ENCODE measurements at places on chromosomes 6 and 20.

DNA sequence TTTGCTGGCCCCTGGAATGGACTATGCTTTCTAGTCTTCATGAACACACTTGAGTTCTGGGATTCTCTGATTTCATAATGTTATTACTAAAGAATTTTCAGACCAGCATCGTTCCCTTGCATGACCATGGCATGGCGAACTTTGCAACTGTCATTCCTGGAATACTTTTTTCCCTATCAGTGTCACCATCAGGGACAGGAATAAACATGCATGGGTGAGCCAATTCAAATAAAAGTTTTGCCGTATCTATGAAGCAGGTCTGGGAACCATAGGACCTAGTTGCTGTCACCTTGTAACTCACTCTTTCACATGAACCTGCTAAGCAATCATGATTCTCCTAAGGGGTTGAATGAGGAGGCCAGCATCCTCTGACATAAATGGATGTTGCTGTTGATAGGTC, 68.2 kb upstream of the AGPAT4 start:
- no peak for DNase-seq

- peak; percentile 74 for DNase-seq
These were observed 51.6 kb upstream of the FAM184A start for GRCh38 chr6:119129968-119130484.

GRCh38 chr6:113420290-113420689, 436.9 kb upstream of the MARCKS start:
- DNase-seq: no peak

DNA sequence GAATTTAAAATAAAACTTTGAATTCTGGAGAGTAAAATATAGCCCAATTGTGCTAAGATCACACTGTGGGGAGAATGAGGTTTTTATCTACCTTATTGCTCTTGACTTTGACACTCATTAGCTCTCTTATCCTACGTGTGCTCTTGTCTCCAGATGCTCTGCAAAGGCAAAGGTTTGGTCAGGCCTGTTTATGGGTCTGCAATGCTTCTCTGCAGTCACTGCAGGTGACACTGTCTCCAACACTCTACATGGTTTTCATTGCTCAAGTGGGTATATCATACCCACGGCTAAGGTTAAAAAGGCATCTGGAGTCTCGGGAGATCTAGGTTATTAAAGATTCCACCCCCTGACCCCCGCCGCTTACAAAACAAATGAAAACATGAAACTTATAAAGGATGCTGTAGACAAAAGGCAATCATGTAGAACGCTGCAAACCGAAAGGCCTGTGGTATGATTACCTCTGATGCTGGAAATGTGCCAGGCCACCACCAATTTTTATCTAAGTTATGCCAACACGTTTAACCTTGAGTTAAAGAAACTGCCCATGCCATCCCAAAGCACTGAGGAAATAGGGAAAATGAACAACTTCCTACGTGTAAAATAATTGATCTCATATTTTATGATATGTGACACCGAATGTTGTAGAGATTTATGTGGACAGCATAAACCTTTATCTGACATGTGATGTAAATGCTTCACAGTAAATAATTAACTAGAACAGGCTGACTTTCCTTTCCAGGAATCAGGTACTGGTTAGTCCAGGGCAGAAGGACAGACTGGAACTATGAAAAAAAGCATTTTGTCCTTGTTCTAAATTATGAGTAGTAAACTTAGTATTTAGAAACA, 238.2 kb upstream of the NOX3 start:
- peak; percentile 84 for DNase-seq

GRCh38 chr20:20363799-20364592, 3.9 kb upstream of the INSM1 start:
- peak; percentile 86 for DNase-seq

- DNase-seq: no peak
These were observed 251.6 kb downstream of the ADGB start for GRCh38 chr6:146850238-146850896.

- DNase-seq: peak; percentile 10
These were observed 4.6 kb downstream of the FOXQ1 start for GRCh38 chr6:1316489-1316971.

- peak; percentile 99 for DNase-seq
These were observed 15.6 kb upstream of the GCNT2 start for GRCh38 chr6:10505529-10505928.

GRCh38 chr6:160162030-160162566, 40.5 kb downstream of the SLC22A1 start:
- DNase-seq: no peak

- no peak for DNase-seq
These were observed 17.7 kb downstream of the MAS1 start for GRCh38 chr6:159908535-159908934.

DNA sequence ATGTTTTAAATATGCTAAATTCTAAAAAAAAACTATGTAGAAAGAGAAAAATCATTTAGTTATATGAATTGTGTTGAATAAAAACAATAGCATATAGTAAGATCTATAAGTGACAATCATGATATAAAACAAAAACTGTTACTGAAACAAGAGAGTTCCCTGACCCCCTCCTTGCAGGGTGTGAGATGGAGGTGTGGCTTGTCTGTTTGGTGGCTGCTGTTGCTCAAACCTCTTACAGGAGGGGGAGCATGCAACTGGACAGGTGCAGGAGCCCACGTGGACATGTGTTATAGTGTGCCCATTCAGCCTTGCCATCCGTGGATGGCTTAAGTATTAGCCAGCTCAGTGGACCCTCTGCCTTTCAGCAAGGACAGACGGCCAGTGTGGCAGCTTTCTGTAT, 206.7 kb downstream of the MOXD1 start:
- DNase-seq: no peak

DNA sequence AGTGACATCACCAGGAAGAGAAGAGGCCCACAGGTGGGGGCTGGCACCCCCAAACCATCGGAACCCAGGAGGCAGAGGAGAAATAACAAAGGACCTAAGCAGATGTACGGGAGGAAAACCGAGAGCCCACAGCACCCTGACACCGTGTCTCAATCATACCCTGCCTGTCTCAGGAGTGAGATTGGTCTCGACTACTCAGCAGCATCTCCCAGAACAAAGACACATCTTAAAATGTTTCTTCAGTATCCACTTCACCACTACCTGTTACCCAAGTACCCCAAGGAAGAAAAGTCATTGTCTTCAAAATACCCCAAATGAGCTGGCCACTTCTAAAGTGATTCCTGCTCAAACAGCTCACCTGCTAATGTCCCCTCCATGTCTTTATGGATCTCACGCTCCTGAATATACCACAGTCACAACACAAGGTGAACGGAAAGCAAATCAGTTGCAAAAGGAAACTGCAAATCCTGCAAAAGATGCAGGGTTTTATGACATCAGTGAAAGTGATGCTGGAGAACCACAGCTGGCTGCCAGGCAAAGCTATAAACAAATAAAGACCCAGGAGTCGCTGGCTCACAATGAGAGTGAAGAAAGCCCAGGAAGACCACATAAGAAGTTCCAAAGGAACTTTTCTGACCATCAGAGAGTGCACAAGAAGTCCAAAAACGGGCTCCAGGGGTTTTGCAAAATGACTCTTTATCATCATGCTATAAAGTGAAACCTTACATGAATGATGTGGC, 44.1 kb downstream of the PREX1 start:
- DNase-seq: no peak

- no peak for DNase-seq
These were observed 628.1 kb upstream of the CITED2 start for GRCh38 chr6:140002396-140003022.

- DNase-seq: no peak
These were observed 256.7 kb downstream of the KIF16B start for GRCh38 chr20:16316513-16316912.

GRCh38 chr20:45828589-45828988, 1.5 kb upstream of the TNNC2 start:
- no peak for DNase-seq

DNA sequence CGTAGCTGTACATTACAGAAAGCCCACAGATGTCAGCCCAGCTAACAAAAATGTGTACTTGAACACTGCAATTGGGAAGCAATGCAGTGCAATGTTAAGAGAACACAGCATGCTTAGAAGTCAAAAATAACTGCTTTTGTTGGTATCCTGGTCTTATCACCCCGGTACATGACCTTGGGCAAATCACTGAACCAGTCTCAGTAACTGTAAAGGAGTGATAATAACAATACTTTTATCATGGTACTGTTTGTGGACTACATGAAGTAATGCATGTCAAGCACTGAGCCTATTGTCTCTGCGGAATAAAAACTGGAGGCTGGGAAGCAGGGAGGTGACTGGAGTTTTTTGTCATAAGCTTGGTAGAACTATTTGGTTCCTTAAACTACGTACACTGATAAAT, 44.7 kb upstream of the SPDEF start:
- no peak for DNase-seq

GRCh38 chr6:27478141-27478705, 5.3 kb upstream of the ZNF184 start:
- peak; percentile 66 for DNase-seq

- DNase-seq: peak; percentile 17
These were observed 599.1 kb downstream of the QKI start for GRCh38 chr6:164013480-164014208.

DNA sequence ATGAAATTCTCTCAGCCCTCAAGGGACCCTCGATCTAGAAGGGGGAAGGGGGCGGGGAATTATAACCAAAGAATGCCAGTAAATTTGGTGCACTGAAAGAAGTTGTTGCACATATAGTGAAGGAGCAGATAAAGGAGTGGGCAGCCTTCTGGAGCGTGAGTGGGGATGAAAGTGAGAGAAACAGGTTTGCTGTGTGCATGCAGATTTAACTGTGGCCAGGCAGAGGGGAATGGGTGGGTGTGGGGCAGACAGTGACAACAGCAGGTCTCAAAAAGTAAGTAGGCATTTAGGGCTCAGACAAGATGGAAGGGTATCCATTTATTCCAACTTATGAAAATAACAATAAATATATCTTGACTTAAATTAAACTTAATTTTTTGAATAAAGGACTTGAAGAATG, 149.1 kb downstream of the KCNQ5 start:
- no peak for DNase-seq

GRCh38 chr6:52546678-52547077, 30.2 kb downstream of the TRAM2 start:
- DNase-seq: no peak

DNA sequence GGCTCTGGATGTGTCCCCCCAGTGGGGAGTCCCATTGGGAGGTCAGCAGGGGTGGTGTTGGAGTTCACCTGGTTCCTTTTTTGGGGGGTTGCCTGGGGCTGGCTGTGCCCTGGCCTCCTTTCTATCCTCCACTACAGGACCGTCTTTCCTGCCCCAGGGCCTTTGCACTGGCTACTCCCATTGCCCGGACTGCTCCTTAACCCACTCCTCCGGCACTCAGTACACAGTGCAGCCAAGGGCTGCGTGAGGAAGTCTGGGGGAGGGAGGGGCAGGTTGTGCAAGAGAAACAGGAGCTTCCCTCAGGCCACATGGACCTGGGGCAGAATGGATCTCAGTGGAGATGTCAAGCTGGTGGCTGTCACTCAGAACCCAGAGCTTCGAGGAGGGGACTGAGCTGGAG, 429.3 kb upstream of the SULF2 start:
- DNase-seq: no peak

GRCh38 chr20:53699906-53700305, 106.3 kb upstream of the ZNF217 start:
- no peak for DNase-seq

DNA sequence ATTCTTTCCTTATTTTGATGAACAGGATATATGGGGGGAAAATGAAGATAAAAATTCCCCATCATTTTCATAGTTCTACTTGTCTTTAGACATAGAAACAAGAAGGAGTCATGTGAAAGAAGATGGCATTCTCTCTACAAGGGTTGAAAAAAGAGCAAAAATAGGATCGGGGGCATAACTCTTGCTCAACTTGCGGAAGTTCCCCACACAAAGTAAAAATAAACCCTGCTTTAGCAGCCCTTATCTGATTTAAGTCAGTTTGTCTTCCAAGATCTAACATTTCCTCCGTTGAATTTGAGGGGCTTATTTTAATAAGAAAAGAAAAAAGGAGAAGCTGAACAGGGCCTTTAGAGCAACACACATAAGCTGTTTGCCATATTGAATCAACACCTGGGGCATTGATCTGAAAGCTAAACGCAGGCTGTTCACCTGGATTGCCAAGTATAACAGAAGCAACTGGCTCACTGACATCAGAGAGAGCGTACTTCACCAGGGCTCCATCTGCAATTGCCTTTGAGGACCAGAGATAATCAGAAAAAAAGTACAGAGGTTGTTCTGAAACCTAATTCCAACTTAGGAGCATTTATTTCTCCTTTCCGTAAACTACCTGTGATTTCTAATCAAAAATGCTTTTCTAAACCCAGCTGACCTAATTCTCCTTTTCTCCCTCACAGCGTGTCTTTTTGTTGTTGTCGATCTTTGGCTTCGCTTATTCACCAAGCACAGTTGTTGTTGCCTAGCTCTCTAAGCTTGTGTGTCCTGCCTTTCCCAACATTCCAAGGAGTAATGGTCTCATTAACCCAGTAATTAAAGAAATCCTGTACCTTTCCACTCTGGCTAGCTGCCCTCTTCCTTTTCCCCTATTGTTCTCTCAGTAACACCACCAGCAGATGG, 568.0 kb downstream of the KIF16B start:
- peak; percentile 50 for DNase-seq

DNA sequence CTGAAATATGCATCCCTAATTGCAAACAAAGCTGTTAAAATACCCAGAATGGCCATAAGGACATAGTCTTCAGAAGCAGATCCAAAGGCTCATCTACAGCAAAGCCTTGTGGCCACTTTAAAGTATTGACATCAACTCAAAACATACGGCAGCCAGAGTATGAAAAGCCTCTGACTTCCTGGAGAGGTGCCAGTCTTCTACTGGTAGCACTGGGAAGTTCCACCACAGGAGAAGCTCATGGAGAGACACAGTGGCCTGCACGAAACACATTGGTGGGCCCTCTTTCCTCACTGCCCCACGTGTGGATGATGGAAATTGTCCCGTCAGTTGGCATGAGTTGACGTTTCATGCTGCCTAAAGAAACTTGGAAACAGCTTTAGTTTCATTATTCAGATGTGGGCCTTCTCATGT, 202.6 kb upstream of the HEY2 start:
- peak; percentile 74 for DNase-seq

DNA sequence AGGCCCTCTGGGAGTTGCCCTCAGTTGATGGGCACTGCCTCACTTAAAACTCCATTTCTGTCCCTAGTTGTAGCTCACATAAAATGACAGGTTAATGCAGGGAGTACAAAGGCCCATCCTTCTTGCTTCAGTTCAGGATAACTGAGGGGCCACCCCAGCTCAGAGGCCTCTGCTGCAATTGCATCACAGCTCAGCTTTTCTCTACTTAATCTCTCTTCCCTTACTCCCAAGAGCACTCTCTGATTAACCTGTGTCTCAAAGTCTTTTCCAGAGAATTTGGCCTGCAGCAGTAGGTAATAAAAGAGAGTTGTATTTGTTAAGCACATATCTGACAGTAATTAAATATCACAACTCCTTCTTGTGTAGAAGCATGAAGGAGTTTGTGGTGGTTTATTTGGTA, 40.9 kb upstream of the FLRT3 start:
- DNase-seq: peak; percentile 66
